KBM-7 (cell line): ENCODE measurements at places on chromosomes 4 and X.
A peak's percentile ranks its signal among the peaks of the same experiment; 100 is the strongest.

GRCh38 chr4:159097785-159098184 is 5.1 kb upstream of the RAPGEF2 start:
- DNase-seq, result no peak

GRCh38 chrX:100445593-100445992 is 35.5 kb upstream of the PCDH19 start:
- DNase-seq, result no peak

DNA sequence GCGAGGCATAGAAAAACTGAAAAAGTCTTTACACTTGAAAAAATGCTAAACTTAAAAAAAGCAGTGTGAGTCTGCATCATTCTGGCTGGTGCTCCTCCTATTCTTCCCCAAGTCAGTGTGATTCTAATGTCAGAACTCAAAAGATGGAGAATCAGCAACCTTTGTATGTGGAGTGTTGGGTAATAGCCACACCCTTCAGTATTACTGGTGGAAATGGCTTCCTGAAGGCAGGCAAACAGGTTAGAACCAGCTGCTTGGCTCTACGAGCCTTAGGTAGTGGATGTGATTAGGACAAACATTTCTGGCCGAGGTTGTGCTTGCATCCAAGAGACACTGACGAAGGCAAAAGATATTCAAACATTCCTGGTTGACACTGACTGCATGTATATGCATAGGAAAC is 353.4 kb upstream of the TACR3 start:
- DNase-seq, result no peak

DNA sequence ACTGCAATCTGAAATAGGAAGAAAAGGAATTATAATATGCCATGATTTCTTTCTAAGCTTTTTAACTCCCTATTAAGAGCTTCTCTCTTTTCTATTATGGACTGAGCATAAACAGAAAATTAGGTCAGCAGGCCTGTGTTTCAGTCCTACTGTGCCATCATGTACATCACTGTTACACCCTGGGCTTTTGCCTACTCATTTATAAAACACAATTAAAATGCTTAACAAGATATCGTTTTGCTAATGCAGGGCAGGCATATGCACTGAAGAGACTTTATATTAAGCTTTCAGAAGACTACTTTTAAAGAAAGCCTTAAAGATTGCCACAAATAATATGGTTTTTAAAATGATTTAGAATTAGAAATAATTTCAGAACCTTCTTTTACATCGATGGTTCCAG is 828 bp upstream of the BBS12 start:
- DNase-seq, result no peak

- peak; percentile 43 for DNase-seq
These were observed 38.2 kb downstream of the FAM114A1 start for GRCh38 chr4:38905652-38906385.

- DNase-seq, result no peak
These were observed 46.8 kb downstream of the EPHA5 start for GRCh38 chr4:65623506-65623905.

GRCh38 chr4:30789219-30789671 is 69.1 kb downstream of the PCDH7 start:
- no peak for DNase-seq

GRCh38 chr4:110484029-110484428 is 8.1 kb downstream of the ENPEP start:
- no peak for DNase-seq

DNA sequence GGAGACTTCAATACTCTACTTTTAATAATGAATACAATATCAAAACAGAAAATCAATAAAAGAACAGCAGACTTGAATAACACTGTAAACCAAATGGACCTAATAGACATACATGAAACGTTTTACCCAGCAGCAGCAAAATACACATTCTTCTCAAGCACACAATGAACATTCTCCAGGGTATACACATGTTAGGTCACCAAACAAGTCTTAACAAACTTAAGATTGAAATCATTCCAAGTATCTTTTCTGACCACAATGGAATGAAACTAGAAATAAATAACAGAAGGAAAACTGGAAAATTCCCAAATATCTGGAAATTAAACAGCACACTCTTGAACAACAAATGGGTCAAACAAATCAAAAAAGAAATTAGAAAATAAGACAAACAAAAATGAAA is 145.0 kb upstream of the CT83 start:
- DNase-seq, result no peak

DNA sequence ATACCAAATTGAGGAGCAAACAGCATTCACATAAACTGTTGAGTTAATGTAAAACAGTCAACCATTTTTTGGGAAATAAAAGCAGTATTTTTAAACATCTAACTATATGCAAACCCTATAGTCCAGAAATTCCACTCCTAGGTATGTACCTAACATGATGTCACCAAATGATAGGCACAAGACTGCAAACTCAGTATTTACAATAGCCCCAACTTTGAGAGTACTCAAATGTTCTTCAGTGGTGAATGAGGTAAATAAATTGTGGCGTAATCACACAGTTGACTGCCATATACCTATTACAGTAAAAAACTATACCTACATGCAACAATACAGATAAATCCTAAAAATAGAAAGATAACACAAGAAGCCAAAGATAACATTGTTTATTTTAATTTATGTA is 1243.8 kb upstream of the ADGRL3 start:
- DNase-seq, result no peak

- no peak for DNase-seq
These were observed 8.8 kb upstream of the NKX3-2 start for GRCh38 chr4:13553081-13553480.

DNA sequence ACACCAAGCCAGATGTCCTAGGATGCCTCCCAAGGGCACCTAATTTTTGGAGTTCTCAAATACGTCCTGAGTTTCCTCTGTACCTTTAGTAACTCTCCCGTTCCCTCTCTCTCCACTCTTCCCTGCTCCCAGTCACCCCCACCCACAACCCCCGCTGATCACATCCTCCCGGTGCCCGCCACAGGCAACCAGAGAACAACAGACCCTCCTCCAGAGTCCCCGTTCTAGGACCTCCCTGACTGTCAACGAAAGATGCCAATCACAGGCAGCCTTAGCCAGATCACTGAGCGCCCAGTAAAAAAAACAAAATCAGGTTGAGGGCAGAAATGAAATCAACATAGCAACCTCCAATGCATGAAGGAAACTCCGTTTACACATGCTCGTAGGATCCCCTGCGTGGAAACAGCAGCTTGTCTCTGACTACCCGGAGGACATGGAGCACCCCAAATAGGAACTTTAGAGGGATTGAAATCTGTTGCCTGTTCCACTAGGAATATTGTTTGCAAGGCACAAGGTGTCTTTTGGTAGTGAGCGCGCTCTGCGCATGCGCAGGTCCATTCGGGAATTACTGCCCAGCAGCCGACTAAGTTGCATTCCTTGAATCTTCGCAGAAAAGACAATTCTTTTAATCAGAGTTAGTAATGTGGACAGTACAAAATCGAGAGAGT is at the start of gene GABRB1:
Gene GABRB1, plus strand, starts transcription at position 557 of the 668 bp plus-strand sequence.
- peak; percentile 9 for DNase-seq

- no peak for DNase-seq
These were observed 935.2 kb downstream of the TRAM1L1 start for GRCh38 chr4:116150152-116150551.

DNA sequence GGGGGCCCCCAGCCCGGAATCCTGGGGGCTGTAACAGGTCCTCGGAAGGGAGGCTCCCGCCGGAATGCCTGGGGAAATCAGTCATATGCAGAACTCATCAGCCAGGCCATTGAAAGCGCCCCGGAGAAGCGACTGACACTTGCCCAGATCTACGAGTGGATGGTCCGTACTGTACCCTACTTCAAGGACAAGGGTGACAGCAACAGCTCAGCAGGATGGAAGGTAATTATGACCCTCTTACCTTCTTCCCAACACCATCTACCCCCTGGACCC is 1.0 kb downstream of the FOXO4 start:
- no peak for DNase-seq

DNA sequence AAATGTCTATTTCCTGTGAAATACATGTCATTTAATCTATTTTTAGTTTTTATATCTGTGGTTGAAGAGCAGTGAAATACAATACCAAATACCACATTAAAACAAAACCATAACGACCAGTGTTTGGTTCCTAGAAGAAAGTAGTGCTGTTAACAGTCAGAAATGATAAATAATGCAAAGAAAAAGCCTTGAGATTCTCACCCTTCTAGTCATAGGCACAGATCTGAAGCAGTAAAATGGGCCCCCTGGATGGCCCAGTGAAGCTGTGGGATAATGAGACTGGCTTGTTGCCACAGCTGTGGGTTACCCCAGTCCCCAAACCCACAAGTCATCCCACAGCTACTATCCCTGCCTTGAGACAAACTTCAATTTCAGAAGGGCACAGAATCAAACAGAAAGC is 137.3 kb upstream of the RPL34 start:
- DNase-seq, result no peak

DNA sequence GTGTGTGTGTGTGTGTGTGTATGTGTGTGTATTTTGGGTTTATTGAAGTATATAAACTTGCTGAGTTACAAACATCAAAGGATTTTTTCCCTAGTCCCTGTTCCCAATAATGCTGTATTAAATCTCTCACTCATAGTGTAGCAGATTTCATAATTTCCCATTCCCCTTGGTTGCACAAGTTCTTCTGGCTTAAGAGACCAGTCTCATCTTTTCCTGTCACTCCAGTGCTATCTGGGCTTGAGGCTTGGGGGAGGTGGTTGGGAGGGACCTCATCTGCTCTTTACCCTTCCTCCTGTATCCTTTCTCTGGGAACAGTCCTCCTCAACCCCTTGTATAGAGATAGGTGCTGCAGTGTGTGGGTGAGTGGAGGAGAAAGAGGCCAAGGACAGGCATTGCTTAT is 285.4 kb upstream of the BOD1L1 start:
- DNase-seq, result no peak

DNA sequence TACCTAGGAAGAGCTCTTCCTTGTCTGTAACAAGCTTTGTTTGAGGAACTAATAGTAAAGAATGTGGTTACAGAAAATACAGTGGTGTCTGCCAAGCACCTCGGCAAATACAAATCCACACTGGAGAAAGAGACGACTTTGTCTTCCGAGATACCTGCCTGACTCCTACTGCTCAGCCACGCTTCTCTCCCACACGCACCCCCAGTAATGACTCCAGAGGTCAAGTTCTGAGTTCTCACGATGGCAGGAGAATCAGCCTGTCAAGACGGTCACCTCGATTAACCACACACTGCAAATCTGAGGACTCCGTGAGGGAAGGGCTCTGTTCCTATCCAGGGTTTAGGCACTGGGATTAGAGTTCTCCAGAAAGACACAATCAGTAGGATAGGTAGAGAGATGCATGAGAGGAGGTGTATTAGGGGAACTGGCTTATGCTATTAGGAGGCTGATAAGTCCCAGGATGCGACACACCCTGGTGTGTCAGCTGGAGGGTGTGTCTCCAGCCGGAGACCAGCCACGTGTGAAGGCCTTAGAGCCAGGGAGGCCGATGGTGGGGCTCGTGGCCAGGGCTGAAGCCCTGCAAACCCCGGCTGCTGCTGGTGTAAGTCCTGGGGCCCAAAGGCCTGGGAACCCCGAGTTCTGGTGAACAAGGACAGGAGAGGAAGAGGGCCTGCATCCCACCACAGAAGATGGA is 8.4 kb upstream of the TRIML2 start:
- no peak for DNase-seq

DNA sequence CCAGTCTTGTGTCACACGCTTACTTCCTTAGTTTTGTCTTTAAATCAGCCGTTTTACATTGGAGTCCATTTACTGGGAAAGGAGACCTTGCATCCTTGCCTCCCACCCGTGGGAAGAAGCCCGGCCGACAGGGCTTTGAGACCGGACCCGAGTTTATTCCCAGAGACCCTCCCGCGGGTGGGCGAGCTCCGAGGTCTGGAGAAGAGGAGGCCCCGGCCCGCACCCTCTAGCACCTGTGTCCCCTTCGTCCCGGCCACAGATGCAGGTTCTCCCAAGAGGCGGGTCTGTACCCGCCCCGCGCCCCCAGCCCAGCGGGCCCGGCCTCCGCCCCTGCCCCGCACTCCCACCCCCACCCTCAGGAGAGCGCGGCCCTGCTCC is 3.8 kb upstream of the SLC26A1 start:
- no peak for DNase-seq

GRCh38 chr4:132557660-132558059 is 591.4 kb upstream of the PCDH10 start:
- DNase-seq, result no peak

DNA sequence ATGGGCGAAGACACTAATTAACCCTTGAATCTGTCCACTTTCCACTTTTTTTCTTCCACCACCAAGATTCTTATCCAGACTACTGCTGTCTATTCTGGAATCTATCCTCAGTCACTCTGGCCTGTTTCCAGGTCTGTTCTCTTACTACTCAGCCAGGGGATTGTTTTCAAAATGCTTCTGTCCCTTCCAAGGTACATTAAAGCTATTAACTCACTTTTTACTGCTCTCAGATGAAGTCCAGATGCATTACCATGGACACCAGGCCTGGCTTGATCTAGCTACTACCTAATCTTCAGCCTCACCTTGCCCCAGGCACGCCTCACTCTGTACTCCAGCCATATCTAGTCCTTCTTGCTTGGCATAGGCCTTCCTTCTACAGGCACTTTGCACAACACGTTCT is 66.4 kb downstream of the GALNT7 start:
- DNase-seq, result no peak

DNA sequence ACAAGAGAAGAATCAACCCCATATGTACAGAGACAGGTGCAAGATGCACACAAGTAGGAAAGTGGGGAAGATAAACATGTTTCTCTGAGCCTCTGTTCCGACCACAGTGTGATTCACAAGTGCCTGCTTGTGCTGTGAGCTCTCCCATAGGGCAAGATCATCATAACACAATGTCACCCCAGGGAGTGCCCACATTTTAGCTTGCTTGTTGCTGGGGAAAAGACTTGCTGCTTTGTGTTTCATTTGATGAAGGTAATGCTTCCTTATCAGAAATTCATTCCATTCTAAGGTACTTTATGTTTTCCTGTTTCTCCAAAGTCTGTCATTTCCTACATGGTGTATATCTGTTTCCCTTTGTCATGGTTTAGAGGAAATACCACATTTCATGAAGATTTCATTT is 304.5 kb upstream of the DIPK2B start:
- no peak for DNase-seq

DNA sequence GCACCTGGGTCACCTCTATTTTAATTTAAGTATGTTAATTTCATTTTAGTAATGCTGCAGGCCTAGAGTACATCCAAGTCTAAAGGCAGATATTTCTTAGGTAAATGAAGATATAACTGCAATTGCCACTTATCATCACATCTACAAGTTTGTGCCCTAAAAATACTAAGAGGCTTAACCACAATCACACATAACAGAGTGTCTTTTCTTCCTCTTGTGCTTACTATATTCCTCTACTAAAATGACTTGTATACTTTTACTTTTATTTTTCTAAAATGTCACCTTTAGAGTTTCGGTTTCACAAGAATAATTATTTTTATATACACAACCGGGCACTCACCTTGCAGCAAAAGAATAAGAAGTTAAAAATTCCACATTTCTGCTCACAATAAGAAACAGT is 77.9 kb downstream of the EFHC2 start:
- DNase-seq, result no peak

GRCh38 chr4:17058536-17058915 is 160.1 kb upstream of the LDB2 start:
- no peak for DNase-seq

- DNase-seq, result no peak
These were observed 596.4 kb downstream of the MID1IP1 start for GRCh38 chrX:39397561-39398199.

DNA sequence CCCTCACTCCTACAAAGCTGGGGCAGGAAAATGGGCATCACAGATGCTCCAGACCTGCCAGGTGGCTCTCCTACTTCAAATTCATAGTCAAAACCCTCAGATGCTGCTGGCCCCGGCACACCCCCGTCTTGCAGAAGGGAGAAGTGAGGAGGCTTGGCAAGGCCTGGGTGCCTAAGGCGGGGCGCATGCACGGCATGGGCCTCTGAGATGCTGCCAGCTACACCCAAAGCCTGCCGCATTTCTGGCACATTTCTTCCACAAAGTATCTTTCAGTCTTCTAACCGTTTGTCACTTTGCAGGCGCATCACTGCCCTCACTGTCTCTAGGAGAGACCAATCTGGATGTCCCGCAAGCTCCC is 19.6 kb downstream of the WDR1 start:
- no peak for DNase-seq
